Spinal cord (tissue), 10 donors: ENCODE measurements at places on chromosomes 6 and 20. TPM values are rescaled to one million over a fixed set of nuclear protein-coding genes. Genes with fewer than 3 reads are reported as not detected.

THEMIS gene
- total RNA-seq = 0.06 TPM

TRAM2 gene
- total RNA-seq = 10.3 TPM

PARD6B gene
- 11.3 TPM for total RNA-seq

RIMS1 gene
- total RNA-seq = 63.9 TPM

RAB44 gene
- 0.06 TPM for total RNA-seq

STMND1 gene
- total RNA-seq = 0.59 TPM

DLK2 gene
- 3.5 TPM for total RNA-seq

SOBP gene
- 30.0 TPM for total RNA-seq

SLC22A2 gene
- 39.2 TPM for total RNA-seq

GLP1R gene
- total RNA-seq = 2.0 TPM
